Lung microvascular endothelial cell (primary cell): ENCODE measurements at places on chromosomes 12 and 14. TPM values are rescaled to one million over a fixed set of nuclear protein-coding genes. Genes with fewer than 3 reads are reported as not detected.

- no peak for DNase-seq
These were observed 144.1 kb upstream of the PTPRQ start for GRCh38 chr12:80299976-80300375.

GRCh38 chr14:30115756-30116155, 188.1 kb upstream of the PRKD1 start:
- DNase-seq, result no peak

DNA sequence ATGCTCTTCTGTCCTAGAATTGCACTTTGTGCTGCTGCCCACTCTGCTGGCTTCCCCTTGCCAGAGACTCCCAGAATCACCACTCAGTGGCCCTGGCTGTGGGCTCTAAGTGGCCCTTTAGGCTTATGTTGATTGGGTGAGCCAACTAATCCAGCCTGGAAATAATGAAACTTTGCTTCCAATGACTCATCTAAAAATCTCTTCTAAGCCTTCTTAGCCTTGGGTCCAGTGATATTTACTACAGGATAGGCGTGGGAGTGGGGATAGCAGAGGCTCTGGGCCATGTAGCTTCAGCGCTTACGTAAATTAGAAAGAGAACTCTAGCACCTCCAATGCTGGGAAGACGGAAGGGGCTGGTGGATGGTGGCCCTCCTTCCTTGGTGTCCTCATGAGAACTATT, 137.9 kb downstream of the TTC8 start:
- DNase-seq, result no peak

Gene TAS2R43
- 0.65 and 0.99 TPM in 2 replicates for total RNA-seq

Gene AQP2
- not detected in 2 replicates for total RNA-seq

GRCh38 chr12:16606201-16606849, 363 bp upstream of the LMO3 start:
- no peak for DNase-seq

Gene PRICKLE1
- total RNA-seq, result 9.4 and 22.2 TPM in 2 replicates

DNA sequence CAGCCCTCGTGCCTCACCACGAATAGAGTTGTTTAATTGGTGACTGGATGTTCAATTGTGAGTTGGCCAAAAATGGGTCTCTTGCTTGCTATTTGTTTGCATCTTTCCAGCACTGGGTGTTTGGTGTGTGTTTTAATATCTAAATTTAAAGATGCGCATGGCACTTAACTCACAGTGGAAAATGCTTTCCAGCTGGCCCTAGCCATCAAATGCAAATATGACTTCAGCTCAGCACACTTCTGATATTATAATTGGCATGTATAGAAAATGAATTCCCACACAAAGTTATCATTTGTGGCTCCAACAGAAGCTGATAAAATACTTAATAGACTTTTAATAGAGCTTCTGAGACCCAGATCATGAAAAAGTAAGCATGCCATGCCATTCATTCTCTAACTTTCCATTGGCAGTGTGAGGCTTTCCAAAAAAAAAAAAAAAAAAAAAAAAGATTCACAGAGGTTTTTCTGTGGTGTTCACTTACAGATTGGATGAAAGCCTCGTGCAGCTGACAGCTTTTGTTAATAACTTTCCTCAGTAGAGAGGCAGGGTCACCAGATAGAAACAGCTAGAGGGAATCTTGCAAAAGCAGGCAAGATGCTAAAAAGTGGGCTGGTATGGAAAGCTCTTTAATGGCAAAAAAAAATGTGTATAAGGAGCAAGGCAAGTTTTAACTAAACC, 425.2 kb downstream of the GALC start:
- DNase-seq, result no peak
